ENCODE measurements at places on chromosomes 3 and 15. TPM values are rescaled to one million over a fixed set of nuclear protein-coding genes. Genes with fewer than 3 reads are reported as not detected.

- no peak for DNase-seq
Observed at GRCh38 chr3:39125841-39126500, 18.5 kb downstream of the TTC21A start.

IL16 gene
- 20.0 TPM for total RNA-seq

CCR8 gene
- not detected for total RNA-seq

ZKSCAN7 gene
- total RNA-seq: 0.61 TPM

DNA sequence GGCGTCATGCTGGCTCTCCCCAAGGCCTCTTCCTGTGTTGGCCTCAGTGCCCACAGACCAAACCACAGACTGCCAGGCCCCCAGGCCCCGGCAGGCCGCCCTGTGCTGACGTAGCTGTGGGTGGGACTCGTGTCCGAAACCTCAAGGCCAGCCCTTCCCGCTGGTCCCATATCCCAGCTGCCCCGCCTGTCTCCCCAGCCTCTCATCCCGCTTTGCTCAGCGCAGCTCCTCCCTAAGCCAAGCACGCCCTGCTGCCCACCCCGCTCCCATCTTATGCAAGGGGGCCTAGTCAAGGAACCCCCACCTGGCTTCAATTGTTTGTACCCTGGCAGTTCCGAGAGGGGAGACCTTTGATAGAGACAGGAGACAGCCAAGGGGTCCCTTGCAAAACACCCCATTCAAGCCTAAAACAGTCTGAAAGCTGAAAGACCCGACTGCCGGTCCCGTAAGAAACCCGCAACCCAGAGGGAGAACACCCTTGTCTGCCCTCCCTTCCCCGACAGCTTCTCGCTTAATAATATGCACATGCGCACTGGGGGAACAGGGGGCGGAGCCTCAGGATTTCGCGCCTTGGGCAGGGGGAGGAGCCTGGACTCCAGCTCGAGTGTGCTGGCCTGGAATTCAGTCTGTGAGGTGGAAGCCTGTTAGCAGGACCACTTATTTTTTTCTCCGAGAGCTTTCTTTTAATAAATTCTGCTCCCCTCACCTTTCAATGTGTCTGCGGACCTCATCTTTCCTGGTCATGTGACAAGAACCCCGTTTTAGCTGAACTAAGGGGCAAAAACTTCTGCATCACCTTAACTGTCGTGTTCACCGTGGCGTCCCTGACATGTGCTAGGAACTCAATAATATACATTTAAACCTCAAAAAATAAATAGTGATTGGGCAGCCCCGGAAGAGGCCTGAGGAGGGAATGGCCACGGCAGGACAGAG is 17.2 kb downstream of the TNFAIP8L3 start:
- no peak for DNase-seq

DNA sequence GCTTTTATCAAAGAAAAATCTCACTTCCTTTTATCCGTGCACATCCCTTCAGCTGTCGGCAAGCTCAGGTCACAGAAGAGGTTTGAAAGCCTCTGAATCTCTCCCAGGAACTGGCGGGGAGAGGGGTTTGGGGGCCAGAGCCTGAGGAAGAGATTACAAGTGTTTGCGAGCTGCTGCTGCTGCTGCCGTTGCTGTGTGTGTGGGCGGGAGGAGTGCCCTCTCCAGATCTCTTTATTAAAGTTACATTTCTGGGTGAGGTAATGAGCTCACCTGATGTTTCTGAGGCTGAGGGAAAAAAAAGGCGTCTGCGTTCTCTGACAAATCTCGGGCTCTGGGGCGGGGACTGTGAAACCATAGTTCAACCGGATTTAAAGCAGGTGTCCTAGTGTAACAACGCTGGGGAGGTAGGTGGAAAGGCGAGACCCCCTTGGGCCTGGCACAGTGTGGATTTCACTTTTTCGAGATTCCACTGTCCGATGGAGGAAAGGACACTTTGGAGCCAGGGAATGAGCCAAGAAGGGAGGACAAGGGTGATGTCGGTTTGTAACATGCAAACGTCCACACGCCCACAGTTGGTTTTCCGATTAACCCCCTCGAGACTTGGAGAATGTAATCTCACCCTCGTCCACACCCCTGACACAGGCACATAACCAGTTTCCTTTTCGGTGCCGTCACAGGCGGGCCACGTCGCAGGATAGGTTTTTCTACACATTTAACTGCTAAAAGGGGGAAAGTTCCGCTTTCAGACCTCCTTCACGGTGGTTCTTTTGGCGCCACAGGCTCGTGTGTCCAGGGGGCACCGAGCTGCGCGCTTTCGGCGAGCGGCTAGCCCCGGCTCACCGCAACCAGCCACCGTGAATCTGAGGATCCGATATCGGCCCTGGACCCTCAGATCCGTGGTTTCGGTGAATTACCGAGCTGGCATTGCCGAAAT is 2.1 kb downstream of the ALCAM start:
- DNase-seq: peak; percentile 14

TGM5 gene
- total RNA-seq: 19.6 TPM

HOMER2 gene
- total RNA-seq: 59.0 TPM

DNA sequence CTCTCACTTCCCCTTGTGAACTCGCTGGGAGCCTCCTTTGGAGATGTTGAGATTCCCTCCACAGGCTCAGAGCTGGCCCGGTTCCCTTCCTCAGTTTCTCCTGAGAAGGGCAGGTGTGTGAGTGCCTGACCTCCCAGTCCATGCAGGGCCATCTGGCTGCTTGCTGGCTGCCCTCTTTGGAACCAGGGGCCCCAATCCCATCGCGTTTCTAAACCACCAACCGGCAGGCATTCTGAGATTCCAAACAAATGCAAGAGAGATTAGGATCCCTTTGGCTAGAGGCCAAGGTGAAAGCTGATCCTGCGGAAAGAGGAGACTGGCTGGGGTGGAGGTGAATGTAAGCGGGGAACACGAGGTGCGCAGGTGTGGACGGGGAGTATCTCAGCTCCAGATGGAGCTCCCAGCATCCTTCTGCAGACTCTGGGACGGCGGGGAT is 2.9 kb upstream of the PRRT3 start:
- DNase-seq: no peak

DNA sequence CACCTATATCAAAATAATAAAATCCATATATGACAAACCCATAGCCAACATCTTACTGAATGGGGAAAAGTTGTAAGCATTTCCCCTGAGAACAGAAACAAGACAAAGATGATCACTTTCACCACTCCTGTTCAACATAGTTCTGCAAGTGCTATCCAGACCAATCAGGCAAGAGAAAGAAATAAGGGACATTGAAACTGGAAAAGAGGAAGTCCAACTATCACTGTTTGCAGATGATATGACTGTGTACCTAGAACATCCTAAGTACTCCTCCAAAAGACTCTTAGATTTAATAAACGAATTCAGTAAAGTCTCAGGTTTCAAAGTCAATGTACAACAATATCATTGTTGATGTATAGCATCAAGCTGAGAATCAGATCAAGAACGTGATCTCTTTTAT is 35.6 kb upstream of the FGF7 start:
- DNase-seq: no peak

DNA sequence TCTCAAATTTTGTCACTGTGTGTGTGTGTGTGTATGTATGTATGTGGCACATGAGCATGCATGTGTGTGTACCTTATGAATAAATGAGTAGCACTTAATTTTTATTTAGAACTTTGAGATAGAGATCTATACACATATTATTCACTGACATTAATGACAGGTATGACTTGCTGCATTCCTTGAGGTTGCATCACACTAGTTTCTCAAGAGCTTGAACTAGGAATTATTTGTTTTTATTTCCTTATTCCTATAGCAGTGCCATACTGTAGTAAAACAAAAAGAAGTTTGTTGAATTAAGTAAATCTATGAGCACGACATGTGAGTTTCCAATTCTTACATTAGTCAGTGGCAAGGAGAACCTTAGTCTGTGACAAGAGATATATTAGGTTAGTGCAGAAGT is 943.9 kb downstream of the ROBO1 start:
- DNase-seq: no peak

PLSCR5 gene
- total RNA-seq: not detected

ITIH1 gene
- total RNA-seq: not detected

- DNase-seq: no peak
Observed at GRCh38 chr3:153889905-153890334, 231.3 kb upstream of the ARHGEF26 start.

CHRNA3 gene
- total RNA-seq: 0.18 TPM

HACD2 gene
- 31.1 TPM for total RNA-seq

- DNase-seq: no peak
Observed at GRCh38 chr15:68431037-68431791, 749 bp downstream of the ITGA11 start.

- DNase-seq: no peak
Observed at GRCh38 chr3:21859124-21860081, 108.4 kb upstream of the ZNF385D start.

DNA sequence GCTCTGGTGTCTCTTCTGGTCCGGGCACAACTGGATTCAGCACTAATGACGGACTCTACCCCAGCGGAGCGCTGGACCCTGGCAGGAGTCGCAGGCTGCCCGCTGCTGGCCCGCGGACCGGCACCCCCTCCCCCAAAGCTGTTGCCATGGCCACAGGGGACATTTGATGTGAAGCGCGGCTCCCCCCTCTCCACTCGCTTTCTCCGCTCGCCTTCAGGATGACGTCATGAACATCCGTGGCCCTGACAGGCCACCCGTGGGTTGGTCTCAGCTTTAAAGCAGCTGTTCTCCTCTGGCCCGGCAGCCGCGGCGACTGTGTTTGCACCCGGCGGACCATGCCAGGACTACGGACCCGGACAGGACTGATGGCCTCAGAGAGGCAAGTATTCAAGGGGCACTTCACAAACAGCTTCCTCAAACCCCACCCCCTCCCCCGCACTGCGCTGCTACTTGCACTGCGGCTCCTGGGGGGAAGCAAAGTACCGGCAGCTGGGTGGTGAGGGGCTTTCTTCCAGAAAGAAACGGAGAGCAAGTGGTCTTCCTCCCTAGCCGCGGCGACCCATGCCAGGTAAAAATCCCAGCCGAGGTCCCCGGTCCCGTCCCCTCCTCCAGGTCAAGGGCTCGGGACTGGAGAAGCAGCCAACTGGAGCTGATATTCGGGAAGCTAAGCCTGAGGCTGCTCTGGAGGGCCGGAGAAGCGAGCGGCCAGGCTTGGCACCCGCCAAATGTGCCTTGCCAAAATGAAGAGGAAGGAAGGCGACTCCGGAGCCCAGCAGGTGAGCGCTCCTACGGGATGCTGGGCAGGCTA is 16.6 kb upstream of the AEN start:
- no peak for DNase-seq

GRCh38 chr3:111947231-111947630 is 31.6 kb upstream of the ABHD10 start:
- DNase-seq: no peak

PDHB gene
- 52.6 TPM for total RNA-seq

GRCh38 chr15:93348711-93349545 is 259.9 kb upstream of the RGMA start:
- no peak for DNase-seq

- DNase-seq: no peak
Observed at GRCh38 chr15:42157381-42157780, 945 bp upstream of the PLA2G4F start.

GRCh38 chr15:68483165-68483564 is 51.2 kb upstream of the ITGA11 start:
- no peak for DNase-seq

DNA sequence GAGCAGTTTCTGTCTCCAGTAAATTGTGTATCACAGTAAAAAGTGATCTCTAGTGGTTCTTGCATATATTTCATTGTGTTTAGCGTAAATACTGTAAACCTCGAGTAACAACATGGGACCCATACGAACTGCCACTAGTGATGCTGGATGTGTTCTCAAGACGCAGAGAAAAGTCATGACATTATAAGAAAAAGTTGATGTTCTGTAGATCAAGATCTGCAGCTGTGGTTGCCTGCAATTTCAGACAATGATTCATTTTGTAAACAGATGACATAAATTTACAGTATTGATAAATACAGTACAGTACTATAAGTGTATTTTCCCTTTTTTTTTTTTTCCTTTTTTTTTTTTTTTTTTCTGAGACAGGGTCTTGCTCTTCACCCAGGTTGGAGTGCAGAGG is 100.1 kb downstream of the DPH6 start:
- no peak for DNase-seq

NRG4 gene
- total RNA-seq: 0.92 TPM

- no peak for DNase-seq
Observed at GRCh38 chr3:14538451-14539088, 1.6 kb downstream of the GRIP2 start.

SAMD7 gene
- total RNA-seq: not detected

SCN5A gene
- not detected for total RNA-seq

SUCNR1 gene
- total RNA-seq: 0.38 TPM

DNA sequence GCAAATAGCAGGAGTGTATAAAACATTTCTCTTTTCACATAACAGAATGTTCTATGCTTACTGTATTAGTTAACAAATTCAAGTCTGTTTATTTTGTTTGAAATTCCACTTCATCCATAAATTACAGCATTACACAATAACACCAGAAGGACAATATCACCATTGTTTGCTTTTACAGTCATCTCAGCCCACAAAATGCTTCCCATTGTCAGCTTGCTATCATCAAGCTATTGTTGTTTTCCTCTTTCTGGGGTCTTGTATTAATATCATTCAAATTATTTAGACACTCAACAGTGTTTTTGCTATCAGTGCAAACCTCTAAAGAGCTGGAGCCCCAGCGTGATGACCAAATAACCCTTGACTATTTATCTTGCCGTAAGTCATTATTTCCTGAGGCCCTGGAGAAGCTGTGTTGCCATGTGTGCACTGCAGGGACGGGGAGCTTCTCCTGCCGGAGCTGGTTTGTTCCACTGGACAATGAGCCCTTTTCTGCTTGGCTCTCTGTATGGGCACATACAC is 1.1 kb downstream of the SAMMSON start:
- DNase-seq: no peak

GRCh38 chr3:172068977-172069376 is 29.6 kb downstream of the FNDC3B start:
- no peak for DNase-seq

Measured in esophagus squamous epithelium (tissue), 5 donors.